Sigmoid colon (tissue), 7 donors: ENCODE measurements at places on chromosomes 12 and 14. TPM values are rescaled to one million over a fixed set of nuclear protein-coding genes. Genes with fewer than 3 reads are reported as not detected.

The NPFF gene
- total RNA-seq = not detected

The AICDA gene
- total RNA-seq = not detected

The MAP1LC3B2 gene
- total RNA-seq = not detected

The GARIN6 gene
- not detected for total RNA-seq

- H3K27ac ChIP-seq = no peak overlapping the region
- no peak for DNase-seq
- no peaks in the 10 kb centered on the region for H3K27me3 ChIP-seq
- no peaks in the 10 kb centered on the region for H3K36me3 ChIP-seq
- no peak overlapping the region for H3K4me3 ChIP-seq
- H3K4me1 ChIP-seq = no peaks in the 10 kb centered on the region
These were observed 126.9 kb downstream of the KTN1 start for GRCh38 chr14:55706893-55707292.

GRCh38 chr12:58396239-58396638 is 454.9 kb downstream of the ATP23 start:
- DNase-seq = no peak
- H3K27me3 ChIP-seq = no peaks in the 10 kb centered on the region
- H3K36me3 ChIP-seq = no peaks in the 10 kb centered on the region

GRCh38 chr14:26199590-26200370 is 398.1 kb downstream of the NOVA1 start:
- H3K4me1 ChIP-seq = no peaks in the 10 kb centered on the region
- H3K36me3 ChIP-seq = no peaks in the 10 kb centered on the region
- no peak for DNase-seq
- no peaks in the 10 kb centered on the region for H3K27me3 ChIP-seq
- no peak overlapping the region for H3K4me3 ChIP-seq
- no peak overlapping the region for H3K27ac ChIP-seq

DNA sequence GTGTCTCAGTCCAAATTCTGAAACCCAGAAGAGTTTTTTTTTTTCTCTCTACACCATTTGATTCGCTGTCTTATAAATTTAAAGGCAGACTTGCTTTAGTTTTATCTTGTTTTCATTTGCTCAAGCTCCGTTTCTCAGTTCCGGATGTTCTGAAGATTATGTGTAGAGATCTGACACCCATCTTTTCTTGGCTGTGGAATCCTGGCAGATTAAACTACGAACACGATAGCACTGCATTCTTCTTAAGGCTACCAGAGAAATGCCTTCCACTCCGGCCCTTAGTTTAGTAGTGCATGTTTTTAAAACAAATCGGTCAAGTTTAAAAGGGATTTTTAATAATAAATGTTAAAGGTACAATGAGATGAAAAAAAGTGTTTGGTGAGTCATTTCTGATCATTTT is 106.4 kb downstream of the LMO3 start:
- no peaks in the 10 kb centered on the region for H3K27me3 ChIP-seq
- H3K4me1 ChIP-seq = no peaks in the 10 kb centered on the region
- H3K36me3 ChIP-seq = no peaks in the 10 kb centered on the region
- DNase-seq = no peak
- H3K4me3 ChIP-seq = no peak overlapping the region

DNA sequence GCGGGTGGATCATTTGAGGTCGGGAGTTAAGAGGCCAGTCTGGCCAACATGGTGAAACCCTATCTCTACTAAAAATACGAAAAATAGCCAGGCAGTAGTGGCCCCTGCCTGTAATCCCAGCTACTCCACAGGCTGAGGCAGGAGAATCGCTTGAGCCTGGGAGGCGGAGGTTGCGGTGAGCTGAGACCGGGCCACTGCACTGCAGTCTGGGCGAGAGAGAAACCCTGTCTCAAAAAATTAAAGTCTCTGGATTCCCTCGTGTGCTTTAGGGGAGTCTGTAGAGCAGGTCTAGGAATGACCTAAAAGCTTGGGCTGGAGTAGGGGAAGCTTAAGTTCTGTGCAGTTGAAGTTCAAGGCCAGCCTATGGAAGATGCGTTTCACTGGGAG is 697 bp upstream of the TULP3 start:
- H3K27ac ChIP-seq = peak overlapping the region; percentile 93
- H3K36me3 ChIP-seq = no peaks in the 10 kb centered on the region
- no peaks in the 10 kb centered on the region for H3K27me3 ChIP-seq
- H3K4me3 ChIP-seq = peak overlapping the region; percentile 60
- DNase-seq = no peak

DNA sequence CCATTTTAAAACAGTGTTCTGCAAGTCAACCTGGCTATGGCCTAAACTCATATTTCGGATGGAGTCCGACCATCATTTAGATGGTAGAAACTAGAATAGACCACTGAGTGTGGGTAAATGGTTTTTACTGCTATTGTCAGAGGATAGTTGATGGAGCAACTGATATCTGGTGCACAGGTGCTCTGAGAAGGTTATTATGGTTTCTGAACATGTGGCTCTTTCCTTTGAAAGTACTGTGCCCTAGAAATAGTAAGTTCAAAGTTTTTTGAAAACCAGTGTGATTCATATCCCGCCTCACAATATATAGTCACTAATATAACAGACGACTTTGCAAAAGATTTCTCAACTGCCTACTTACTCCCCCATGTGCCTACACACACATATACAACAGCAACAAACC is 64.4 kb upstream of the BTG1 start:
- no peaks in the 10 kb centered on the region for H3K36me3 ChIP-seq
- H3K4me3 ChIP-seq = no peak overlapping the region
- no peak overlapping the region for H3K27ac ChIP-seq
- DNase-seq = no peak

GRCh38 chr14:62954165-62954564 is 91.1 kb downstream of the KCNH5 start:
- no peaks in the 10 kb centered on the region for H3K4me1 ChIP-seq
- H3K36me3 ChIP-seq = no peaks in the 10 kb centered on the region
- no peaks in the 10 kb centered on the region for H3K27me3 ChIP-seq
- no peak overlapping the region for H3K4me3 ChIP-seq
- DNase-seq = no peak

DNA sequence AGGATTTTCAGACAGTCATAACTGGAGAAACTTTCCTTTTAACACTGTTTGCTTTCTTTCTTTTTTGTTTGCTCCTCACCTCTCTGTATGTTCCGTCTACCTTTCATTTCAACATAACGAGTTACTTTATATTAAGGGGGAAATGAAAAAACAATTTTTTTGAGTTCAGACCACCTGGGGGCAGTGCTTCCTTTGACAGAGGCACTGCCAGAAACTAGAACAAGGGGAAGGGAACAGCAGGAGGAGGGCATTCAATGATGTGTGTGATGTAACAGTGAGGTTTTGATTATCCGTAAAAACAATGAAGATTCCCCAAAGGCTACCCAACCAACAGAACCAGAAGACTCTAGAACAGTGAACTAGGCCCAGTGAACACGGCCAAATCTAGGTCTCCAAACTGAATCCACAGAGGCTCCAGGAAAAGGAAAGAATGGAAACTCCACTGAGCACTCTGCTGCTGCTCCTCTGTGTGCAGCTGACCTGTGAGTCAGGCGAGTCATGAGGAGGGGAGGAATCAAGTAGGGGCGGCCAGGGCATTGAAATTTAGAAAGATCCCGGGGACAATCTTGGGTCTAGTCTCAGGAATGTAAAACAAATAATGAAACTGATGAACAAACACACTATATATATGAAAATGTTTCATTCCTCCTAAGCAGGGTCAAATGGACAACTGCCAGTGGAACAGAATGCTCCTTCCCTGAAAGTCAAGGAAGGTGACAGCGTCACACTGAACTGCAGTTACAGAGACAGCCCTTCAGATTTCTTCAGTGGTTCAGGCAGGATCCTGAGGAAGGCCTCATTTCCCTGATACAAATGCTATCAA is 323.5 kb downstream of the DAD1 start:
- no peaks in the 10 kb centered on the region for H3K36me3 ChIP-seq
- H3K27me3 ChIP-seq = no peaks in the 10 kb centered on the region
- no peak overlapping the region for H3K4me3 ChIP-seq
- H3K27ac ChIP-seq = no peak overlapping the region
- no peak for DNase-seq
- H3K4me1 ChIP-seq = no peaks in the 10 kb centered on the region

GRCh38 chr14:104749111-104749649 is 3.8 kb upstream of the SIVA1 start:
- no peak overlapping the region for H3K4me3 ChIP-seq
- peak; percentile 85 for DNase-seq
- H3K36me3 ChIP-seq = no peaks in the 10 kb centered on the region
- H3K27ac ChIP-seq = no peak overlapping the region
- no peaks in the 10 kb centered on the region for H3K4me1 ChIP-seq
- H3K27me3 ChIP-seq = no peaks in the 10 kb centered on the region

- H3K4me3 ChIP-seq = no peak overlapping the region
- no peak overlapping the region for H3K27ac ChIP-seq
- no peaks in the 10 kb centered on the region for H3K36me3 ChIP-seq
- DNase-seq = no peak
These were observed 135.3 kb downstream of the ACSS3 start for GRCh38 chr12:81212996-81213696.

- no peak overlapping the region for H3K27ac ChIP-seq
- H3K36me3 ChIP-seq = no peaks in the 10 kb centered on the region
- H3K4me3 ChIP-seq = no peak overlapping the region
- H3K27me3 ChIP-seq = no peaks in the 10 kb centered on the region
- no peaks in the 10 kb centered on the region for H3K4me1 ChIP-seq
- DNase-seq = no peak
These were observed 500.4 kb downstream of the SLC6A15 start for GRCh38 chr12:84412226-84412625.

DNA sequence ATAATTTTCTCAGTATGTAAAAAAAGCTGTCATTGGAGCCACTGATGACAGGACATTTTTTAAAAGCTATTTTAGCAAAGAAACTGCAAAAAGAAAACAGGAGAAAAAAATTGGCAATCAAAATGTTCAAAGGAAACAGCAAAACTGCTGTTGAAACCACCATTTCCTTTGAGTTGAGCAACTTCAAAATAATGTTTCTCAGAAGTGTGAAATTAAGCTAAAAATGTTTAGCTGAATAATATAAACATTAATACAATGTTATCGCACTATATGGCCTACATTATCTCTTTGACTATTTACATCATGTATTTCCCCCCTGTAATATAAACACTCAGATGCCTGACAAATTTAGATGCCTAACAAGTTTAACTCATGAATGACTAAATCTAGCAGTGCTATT is 23.4 kb upstream of the GLIPR1 start:
- no peaks in the 10 kb centered on the region for H3K27me3 ChIP-seq
- no peak overlapping the region for H3K27ac ChIP-seq
